H1 (cell line): ENCODE measurements at places on chromosomes 2 and 18.

DNA sequence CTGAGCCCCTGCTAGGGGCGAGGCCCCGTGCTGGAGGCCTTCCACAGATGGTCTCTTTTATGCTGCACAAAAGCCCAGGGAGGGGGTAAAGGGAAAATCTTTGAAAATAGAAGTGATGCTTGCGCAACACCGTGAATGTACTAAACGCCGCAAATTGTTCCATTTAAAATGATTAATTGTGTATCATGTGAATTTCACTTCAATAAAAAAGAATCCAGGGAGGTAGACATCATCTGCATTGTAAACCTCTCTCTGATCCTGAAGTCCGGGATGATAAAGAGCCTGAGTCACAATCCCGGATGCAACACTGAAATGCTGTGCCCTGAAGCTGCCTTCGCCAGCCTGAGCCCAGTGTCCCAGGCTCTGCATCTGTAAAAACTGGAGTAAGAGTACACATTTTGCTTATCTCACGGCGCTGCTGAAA lies 107.7 kb upstream of the PPP1CB start:
- DNase-seq, result no peak

DNA sequence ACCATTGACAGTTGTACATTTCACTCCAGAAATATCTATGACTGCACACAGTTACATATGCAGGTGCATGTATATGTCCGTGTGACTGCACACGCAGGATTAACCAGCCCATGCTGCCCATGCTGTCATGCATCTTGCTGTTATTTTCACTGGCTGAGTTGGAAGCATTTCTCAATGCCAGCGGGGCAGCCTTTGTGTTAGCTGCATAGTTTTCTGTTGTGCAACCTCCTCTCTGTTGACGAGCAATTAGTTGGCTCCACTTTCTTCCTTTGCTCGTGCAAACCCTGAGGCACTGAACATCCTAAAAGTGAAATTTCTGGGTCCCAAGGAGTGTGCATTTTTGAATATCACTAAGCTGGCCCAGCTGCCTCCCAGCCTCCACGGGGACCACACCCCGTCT lies 133.4 kb upstream of the GLI2 start:
- DNase-seq, result no peak

DNA sequence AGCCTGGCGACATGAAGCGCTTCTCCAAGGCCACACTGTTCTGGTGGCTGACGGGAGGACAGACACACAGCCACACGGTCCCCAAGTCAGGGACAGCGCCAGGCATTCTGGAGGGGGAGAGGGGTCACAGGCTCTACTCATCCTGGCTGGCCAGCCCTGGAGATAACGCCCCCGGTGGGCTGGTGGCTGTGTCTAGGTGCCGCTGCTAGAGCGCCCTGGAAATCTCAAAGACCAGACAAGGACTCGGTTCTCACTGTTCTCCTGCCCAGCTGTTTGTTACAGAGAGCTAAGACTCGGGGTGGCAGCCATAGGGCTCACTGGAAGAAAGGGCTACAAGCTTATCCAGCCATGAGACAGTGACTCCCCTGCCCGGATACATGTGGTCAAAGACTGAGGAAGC lies 72.0 kb downstream of the KCNF1 start:
- DNase-seq, result no peak

DNA sequence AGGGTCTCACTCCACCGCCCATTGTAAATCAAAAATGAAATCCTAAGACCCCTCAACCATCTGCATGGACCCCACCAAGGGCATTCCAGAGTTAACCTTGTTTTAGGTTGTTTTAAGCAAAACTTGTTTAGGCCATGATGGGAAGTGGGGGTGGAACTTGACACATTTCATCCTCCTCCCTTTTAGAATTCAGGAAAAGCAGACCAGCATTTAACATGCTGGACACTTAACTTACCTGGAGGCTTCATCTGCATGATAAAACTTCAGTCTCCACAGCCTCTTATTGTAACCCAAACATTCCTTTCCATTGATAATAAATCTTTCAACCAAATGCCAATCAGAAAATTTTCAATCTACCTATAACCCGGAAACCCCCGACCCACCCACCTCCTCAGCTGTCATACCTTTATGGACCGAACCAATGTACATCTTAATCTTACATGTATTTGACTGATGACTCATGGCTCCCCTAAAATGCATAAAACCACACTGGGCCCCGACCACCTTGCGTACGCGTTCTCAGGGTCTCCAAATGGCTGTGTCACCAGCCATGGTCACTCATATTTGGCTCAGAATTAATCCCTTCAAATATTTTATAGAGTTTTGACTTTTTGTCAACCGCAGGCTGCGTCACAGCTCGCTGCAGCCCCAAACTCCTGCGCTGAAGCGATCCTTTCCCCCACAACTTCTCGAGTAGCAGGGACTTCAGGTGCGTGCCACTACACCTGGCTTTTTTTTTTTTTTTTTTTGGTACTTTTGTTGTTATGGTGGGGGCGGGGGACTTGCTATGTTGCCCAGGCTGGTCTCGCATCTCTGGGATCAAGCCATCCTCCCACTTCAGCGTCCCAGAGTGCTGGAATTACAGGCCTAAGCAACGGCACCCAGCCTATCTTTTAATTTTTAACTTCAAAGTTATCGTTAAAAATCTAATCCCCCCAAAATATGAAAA lies 917 bp downstream of the MPPE1 start:
- peak; percentile 50 for DNase-seq

- DNase-seq, result peak; percentile 64
Measured at GRCh38 chr18:25223211-25223610, 128.8 kb downstream of the ZNF521 start.

GRCh38 chr2:134482131-134482723 lies 228.4 kb downstream of the MGAT5 start:
- no peak for DNase-seq

- no peak for DNase-seq
Measured at GRCh38 chr2:224570328-224570993, 14.7 kb downstream of the CUL3 start.

GRCh38 chr2:233264667-233265066 lies 13.2 kb downstream of the ATG16L1 start:
- DNase-seq, result no peak

DNA sequence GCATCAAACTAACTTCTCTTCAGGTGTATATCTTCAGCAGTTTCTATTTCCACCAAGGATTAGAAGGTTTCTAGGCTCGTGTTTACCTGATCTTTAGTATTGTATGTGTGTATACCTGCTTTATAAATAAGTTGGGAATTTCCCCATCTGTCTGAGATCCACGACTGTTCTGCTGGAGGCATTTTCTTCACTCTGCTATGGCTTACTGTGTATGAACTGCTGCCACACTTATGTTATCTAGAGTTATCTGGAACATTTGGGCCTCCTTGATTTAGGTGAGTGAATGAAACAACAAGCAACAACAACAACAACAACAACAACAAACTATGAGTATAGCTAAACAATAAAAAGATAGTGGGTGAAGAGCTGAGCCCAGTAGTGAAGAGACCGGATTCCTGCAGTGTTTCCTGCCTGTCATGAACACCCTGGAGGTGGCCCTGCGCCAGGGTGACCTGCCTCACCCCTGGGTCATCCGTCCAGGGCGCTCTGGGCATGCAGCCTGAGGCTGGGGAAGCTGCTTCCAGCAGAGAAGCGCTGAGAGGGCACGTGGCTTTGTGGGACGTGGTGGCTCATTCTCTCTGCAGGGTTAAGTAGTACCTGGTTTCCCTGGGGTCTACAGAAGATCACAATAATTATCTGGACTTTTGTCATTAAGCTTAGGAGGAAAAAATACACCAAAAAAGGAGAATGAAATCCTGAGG lies 56.1 kb upstream of the GATA6 start:
- no peak for DNase-seq

DNA sequence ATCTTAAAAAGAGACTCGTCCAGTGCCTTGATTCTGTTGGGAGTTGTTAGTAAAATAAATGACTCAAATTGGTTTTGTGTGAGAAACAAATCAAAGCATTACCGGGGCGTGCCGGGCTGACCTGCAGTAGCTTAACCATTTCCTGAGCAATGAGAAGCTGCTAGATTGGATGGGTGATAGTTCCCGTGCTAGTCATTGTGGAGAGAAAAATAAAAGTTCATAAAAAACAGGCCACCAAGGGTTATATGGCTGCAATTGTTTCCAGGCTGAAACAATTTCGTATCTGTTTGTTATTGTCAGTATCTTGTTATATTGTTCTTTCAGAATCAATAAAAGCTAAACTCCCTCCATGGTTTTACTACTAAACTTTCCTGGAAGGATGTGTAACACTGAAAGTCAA lies 314.4 kb downstream of the MTX2 start:
- no peak for DNase-seq

DNA sequence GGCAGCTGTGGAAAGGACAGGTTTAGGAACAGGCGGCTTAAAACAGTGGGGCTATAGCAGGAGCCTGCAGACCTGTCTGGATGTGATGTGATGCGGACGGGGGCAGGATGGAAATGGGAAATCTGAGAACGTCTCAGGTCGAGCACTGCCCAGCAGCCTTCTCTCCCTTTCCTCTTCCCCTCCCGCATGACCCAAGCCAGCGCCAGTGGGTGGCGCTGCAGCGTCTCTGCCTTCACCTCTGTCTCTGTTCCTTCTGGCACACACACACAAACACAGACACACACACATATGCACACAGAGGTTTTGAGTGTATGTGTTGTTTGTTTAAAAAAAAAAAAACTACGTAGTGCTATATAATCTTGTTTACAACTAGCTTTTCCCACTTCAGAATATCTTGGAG lies 82.0 kb upstream of the SLC66A3 start:
- DNase-seq, result peak; percentile 60

- no peak for DNase-seq
Measured at GRCh38 chr2:33681364-33681757, 82.3 kb upstream of the FAM98A start.

GRCh38 chr18:44521668-44522022 lies 159.0 kb upstream of the SETBP1 start:
- DNase-seq, result no peak

- no peak for DNase-seq
Measured at GRCh38 chr18:49025426-49025766, 74.6 kb upstream of the SMAD7 start.

- DNase-seq, result no peak
Measured at GRCh38 chr2:145744541-145745386, 1224.8 kb upstream of the ZEB2 start.

DNA sequence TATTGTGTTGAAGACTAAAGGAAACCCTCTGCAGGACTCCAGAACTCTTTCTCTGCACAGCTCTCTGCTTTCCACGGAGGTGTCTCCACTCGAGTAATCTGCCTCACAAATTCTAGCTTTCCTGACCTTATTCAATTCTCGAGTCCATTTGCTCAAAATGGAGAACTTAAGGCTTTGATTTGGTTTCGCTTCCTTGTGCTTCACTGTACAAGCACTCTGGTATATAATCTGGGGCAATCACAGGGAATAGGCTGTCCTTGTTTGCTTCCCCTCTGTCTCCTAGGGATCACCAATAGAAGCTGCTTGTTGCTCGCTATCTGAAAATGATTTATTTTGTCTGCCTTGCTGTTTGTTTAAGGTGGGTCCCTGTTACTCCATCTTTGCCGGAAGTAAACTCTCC lies 129.1 kb upstream of the DOCK10 start:
- no peak for DNase-seq

DNA sequence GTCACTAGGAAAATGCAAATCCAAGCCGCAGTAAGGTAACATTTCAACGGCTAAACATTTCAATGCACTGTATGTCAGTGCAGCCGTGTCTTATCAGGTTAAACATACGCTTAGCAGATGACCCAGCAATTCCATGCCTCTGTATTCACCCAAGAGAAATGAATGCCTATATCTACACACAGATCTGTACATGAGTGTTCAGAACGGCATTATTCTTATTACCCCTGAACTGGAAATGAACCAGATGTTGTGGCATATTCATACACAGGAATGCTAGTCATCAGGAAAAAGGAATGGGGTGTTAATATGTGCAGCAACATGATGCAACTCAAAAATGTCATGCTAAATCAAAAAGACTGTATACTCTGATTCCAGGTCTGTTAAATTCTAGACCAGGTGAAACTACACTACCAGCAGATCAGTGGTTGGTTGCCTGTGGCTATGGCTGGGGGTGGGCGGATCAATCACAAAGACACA lies 80.4 kb upstream of the RPL31 start:
- no peak for DNase-seq

GRCh38 chr2:234650911-234651310 lies 154.0 kb upstream of the ARL4C start:
- DNase-seq, result no peak

GRCh38 chr2:120441744-120442471 lies 96.0 kb downstream of the INHBB start:
- peak; percentile 70 for DNase-seq

- peak; percentile 30 for DNase-seq
Measured at GRCh38 chr2:127618551-127619202, 27.3 kb upstream of the GPR17 start.

- DNase-seq, result no peak
Measured at GRCh38 chr2:23867449-23867848, 59.5 kb downstream of the ATAD2B start.

DNA sequence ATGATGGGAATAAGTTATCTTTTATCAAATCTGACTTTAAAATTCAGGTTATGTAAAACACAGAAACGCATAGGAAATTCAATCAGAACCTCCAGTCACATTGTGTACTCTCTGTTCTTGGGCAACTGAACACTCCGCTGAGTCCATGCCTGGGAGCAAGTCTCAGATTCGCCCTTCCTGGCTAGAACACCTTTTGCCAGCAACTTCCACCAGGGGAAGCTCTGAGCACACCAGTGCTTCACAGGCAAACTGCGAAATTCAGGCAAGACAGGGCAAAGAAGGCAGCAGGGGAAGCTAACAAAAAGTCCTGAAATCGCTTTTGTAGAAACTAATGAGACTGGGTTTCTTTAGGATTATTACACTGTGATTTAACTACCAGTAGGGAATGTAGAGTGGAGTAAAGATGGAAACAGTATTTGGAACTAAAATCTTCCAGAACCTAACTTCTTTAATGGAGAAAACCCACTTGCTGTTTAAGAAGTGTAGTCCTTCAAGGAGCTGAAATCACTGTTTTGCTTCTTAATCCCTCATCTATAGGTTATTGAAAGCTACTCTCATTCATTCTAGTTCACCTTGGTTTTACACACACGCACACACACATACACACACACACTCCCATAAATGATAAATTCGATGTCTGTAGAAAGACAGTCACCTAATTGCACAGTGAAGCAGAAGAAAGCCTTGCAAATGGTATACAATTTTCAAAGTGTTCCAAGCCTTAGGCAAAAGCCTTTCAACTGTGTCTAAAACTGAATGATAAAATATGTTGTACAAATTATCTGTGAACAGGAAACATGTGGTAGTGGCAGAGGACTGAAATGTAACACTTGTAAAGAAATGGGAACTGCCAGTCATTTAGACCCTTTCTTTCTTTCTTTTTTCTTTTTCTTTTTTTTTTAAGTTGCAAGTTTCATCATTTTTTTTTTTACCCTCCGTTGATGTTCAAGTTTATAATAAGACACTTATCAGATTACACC lies 214.5 kb downstream of the TMEM182 start:
- DNase-seq, result peak; percentile 54

DNA sequence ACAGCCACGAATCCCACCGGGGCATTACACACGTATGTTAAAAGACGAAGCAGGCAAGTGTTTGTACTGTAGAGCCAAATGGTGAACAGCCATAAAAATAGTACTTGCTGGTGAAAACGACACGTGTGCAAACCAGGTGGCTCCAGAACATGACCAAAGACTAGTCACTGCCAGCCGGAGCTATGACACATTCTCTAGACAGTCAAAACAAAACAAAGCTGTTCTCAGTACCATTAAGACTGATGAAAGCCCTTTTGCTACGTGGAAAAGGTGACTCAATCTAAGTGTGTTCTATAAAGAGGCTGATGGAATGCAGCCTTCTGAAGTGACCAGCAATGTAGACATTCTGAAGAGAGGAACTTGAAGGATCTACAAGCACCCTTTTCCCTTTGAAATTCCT lies 367.7 kb upstream of the NETO1 start:
- no peak for DNase-seq

GRCh38 chr18:35247412-35248249 lies 6.8 kb downstream of the ZNF397 start:
- no peak for DNase-seq
